ENCODE measurements at places on chromosomes 4 and X.

DNA sequence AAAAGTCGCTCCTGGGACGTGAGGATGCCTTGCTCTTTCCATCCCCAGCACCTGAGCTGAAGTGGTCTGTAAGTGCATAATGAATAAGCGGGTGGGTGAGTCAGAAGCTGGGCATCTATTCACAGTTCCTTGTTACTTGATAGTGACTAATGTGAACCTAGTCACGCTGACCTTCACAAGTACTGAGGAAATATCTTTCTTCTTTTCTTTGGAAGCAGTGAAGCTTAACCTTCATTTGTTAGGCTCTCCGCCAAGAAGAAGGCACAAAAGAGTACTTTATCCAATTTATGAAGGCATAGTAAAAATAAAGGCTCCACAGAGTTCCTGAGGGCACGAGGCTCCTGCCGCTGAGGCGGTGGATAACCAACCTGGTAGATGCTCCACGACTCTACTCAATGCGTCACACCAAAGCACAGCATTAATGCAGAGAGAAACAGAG lies 475.7 kb upstream of the SLIT2 start:
- DNase-seq = no peak

DNA sequence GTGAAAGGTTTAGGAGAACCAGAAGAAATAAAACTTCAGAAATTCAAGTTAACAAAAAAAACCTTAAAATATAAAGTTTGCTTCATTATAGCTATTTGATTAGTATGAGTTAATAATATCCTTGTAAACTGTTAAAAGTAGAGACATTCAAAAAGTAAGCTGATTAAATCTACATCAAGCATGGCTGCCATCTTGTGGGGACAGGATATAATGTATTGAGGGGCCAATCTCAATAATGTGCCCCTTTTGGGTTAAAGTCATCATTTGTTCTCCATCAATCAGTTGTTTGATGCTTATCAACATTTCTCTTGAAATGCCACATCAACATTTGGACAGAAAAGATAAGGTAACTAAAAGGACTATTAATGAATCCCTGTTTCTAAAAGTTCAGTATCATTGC lies 4.6 kb upstream of the GRID2 start:
- no peak for DNase-seq

GRCh38 chr4:152081024-152081423 lies 320.2 kb upstream of the GATB start:
- DNase-seq = no peak

DNA sequence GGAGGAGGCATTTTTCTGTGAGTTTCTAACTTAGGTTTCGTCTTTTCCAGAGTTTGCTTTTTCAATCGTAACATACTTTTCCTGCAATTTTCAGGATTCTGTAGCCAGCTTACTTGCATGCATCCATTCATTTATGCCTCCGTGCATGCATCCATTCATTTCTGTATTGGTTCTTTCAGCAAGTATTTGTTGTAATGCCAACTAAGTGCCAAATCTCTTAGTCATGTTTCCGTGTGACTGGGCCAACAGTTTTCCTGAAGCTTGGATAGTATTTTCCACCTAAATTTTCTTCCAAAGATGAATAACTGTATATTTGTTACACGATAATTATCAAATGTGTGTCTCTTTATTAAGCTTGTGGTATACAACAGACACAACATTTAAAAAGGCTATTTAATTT lies 41.5 kb downstream of the CBLL2 start:
- DNase-seq = no peak

DNA sequence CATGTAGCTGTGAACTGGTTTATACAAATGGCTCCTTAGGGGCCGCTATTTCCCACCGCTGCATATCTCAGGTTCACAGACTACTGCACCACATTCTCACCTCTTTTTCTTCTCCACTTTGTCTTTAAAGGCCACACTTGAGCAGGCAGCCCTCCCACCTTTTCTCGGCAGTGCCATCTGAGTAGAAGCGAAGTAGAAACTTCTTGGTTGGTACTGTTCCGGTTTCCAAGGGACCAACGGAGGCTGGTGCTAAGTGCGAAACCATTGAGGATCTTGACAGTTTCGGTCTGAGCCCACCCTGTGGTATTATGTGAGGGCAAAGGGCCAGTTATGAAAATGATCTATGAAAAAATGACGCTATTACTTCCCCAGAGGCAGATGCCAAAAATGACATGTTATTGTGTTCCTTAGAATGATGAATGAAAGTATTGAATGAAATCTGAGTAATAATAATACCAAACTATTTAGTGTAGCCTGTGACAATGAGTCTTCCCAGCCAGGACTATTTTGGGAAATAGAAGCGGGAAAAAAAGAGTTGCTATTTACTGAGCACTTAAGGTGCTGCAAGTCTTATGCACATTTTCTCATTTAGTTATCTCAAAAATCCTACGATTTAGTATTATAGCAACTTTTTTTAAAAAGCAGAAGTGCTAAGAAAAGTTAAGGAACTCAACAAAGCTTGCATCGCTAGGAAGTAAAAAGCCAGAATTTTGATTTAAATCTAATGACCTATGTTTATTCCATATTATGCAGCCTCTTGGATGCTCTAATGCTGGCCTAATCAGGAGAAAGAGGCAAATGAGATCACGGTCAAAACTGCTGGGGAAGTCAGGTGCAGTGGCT lies 29.6 kb upstream of the CHRNA9 start:
- no peak for DNase-seq

- no peak for DNase-seq
Observed at GRCh38 chr4:180084561-180084960, 2158.6 kb upstream of the TENM3 start.

DNA sequence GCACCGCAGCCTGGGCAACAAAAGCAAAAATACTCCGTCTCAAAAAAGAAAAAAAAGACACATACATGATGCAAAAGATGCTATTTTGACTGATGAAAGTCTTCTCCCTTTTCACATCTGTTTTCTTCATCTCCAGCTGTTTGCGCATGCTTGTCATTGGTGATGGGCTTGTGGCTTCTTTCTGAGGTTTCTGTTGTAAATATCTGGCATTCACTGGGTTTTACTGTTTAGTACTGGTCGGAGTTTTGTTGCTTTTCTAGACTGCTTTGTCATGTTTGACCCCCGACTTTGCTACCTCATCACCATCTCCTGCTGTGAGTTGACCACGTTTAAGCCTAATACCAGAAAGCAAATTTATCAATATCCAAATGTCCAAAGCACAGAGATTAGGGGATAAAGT lies 34.4 kb downstream of the PTCHD1 start:
- no peak for DNase-seq

GRCh38 chr4:105122350-105122749 lies 24.3 kb upstream of the TET2 start:
- DNase-seq = no peak

GRCh38 chr4:97144199-97144598 lies 999.1 kb downstream of the STPG2 start:
- no peak for DNase-seq

DNA sequence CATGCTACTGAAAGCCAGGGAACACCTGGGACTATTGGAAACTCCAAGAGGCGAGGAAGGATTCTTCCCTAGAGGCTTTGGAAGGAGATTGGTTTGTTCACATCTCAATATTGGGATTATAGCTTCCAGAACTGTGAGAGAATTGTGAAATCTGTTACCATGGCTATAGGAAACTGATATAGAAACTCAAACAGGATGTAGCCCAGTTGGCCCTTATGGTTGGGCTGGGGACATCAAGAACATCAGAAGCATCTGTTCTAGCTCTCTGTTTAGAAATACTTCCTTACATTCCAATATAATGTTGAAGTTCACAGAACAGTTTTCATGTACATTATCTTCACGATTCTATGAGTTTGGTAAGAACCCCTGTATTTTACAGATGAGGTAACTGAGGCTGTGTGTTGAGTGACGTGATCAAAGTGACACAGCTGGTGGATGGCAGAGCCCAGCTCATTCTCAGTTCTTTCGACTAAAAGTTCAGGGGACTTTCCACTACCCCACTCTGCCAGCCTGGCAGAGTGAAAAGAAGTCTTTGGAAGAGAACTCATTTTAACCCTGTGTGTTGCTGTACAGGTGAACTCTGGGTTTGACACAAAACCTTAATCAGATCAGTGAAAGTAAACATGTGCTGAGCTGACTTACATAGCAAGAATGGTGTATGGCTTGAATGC lies 183.0 kb downstream of the GBA3 start:
- no peak for DNase-seq

- no peak for DNase-seq
Observed at GRCh38 chrX:134365904-134366303, 94.1 kb upstream of the HPRT1 start.

DNA sequence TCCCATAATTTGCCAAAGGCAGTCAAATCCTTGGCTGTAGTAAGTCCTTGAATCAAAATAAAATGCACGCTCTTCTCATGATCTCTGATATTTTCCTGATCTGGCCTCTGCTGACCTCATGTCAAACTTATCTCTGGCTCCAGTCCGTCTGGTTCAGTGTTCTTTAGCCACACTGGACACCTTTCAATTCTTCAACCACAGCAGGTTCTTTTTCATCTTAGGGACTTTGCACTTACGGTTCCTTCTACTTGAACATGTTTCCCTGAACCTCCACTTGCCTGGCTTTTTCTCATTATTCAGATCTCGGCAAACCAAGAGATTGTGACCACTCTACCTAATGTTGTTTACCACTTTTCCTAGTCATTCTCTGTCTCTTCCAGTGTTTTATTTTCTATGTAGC lies 10.3 kb downstream of the ENPEP start:
- no peak for DNase-seq

DNA sequence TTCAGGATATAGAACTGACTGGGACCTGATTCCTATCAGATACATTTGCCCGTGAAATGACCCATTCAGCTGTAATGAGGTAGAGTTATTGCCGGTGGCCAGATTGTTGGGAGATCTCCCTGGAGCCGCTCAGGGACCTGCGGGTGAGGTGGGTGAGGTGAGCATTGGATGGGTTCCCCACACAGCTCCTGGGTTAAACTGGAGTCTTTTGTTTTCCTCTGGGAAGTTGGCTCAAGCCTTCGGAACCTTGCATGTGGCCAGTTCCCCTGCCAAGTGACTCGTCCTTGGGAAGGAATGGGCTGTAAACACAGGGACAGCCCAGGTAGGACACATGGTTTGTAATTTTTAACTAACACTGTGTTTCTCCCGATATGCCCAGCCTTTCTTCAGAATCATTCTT lies 31.6 kb upstream of the KIT start:
- DNase-seq = no peak

GRCh38 chrX:134688031-134688823 lies 30.0 kb upstream of the PLAC1 start:
- DNase-seq = no peak

GRCh38 chr4:34158878-34159277 lies 2085.4 kb downstream of the ARAP2 start:
- DNase-seq = no peak

- DNase-seq = no peak
Observed at GRCh38 chr4:38180456-38180855, 220.3 kb downstream of the PTTG2 start.

GRCh38 chr4:110108960-110109359 lies 89.5 kb downstream of the ELOVL6 start:
- DNase-seq = no peak

DNA sequence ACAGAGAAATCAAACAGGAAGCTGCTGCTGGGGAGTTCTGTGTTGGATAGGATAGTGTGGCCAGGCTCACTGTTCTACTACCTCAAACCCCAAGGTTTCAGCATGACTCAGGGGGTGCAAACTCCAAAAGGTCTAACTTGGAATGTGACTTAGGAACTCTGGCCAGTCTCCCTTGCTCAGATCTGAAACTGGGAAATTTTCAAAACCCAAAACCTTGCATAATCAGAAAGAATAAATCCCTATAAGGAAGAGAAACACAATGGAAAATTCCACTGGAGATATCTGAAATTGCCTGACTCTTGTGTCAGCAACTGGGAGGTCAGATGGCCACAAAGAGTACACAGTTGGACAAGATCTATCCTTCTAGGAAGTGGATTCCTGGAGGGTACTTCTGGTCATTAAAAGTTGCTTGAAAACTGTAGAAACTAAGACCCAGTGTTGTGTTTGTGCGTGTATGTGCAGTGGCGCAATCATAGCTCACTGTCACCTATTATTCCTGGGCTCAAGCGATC lies 58.0 kb downstream of the PPEF2 start:
- no peak for DNase-seq

DNA sequence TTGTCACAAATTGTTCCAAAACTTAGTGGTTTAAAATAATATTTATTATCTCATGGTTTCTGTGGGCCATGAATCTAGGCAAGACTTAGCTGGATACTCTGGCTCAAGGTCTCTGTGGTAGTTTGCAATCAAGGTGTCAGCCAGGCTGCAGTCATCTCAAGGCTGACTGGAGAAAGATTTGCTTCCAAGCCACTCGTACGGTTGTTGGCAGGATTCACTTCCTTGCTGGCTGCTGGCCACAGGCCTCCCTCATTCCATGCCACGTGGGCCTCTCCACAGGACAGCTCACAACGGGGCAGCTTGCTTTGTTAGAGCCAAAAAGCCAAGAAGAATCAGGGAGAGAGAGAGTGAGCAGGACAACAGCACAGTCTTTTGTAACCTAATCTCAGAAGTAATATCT lies 101.4 kb downstream of the WWC2 start:
- DNase-seq = no peak

DNA sequence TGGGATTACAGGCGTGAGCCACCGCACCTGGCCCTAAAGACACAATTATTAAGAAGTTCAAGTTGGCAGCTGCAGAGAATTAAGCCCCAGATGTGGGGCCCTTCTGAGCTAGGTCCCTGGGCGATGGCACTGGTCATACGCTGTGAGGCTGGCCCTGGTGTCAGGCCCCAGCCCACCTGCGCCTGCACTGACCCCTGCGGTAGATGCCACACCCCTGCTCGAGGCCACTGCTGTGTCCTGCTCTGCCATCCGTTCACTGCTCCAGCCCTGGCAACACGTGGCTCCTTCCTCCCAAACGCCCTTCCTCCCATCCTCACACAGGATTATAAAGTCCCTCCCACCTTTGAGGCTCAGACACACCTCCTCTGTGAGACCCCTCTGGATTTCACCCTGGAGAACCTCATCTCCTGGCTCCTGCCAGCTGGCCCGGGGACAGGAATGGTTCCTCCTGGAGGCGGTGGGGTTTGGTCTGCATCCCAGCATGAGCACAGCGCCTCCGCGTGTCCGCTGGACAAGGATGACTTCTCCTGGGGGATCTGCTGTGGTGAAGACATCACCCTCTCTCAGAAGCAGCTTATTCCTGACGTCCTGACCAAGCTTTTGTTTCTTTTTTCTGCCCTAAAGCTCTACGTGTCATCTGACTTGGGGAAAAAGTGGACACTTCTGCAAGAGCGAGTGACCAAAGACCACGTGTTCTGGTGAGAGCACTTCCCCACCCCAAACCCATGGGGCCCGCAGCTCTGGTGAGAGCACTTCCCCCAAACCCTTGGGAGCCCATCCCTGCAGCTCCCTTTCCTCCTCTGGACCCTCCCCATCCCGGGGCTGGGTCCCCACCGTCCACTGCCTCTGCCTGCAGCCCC lies 219.0 kb upstream of the PSAPL1 start:
- no peak for DNase-seq
